ENCODE measurements at places on chromosomes 6 and 20. TPM values are rescaled to one million over a fixed set of nuclear protein-coding genes. Genes with fewer than 3 reads are reported as not detected.

DNA sequence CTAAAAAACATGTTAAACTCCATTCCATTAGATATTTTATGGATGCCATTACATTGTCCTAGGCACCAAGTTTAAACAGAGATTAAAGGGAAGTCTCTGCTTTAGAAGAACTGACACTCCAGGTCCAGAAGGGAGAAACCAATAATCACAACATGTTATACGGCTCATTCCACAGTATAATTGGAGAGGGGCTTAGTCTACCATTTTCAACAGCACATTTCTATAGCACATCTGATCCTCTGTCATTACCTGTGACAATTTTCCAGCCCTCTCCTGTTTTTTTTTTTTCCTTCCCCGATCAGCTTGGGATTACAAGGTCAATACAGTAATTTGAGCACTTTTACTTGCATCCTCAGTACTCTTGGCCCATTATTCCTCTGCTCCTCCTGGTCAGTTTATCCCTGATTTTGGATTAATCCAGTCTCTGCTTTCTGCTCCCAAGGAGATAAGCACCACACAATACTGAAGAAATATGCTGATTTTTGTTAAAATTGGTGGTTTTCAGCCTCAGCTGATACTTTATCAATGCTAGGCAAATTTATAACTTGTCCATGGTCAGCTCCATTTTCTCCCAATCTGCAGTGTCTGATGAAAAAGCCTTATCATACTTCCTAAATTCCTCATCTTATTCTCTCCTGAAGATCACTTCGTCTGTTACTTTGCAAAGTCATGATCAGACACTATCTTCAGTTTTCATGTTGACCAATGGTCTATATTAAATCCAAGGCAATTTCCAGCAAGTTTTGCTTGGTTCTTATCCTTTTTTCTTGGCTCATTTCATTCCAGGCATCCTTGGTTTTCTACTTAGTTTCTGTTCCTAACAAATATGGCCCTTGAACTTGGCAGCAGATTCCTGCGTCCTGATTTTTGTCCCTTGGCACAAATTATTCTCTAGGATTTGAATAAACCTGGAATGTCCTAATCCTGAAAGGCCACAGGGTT is 30.8 kb upstream of the SYNCRIP start:
- no peak for DNase-seq
- H3K27ac ChIP-seq: no peak overlapping the region
- H3K4me1 ChIP-seq: peaks cover 20% of the 10 kb centered on the region
- H3K36me3 ChIP-seq: peaks cover 33% of the 10 kb centered on the region
- no peaks in the 10 kb centered on the region for H3K27me3 ChIP-seq
- no peak overlapping the region for H3K4me3 ChIP-seq

DNA sequence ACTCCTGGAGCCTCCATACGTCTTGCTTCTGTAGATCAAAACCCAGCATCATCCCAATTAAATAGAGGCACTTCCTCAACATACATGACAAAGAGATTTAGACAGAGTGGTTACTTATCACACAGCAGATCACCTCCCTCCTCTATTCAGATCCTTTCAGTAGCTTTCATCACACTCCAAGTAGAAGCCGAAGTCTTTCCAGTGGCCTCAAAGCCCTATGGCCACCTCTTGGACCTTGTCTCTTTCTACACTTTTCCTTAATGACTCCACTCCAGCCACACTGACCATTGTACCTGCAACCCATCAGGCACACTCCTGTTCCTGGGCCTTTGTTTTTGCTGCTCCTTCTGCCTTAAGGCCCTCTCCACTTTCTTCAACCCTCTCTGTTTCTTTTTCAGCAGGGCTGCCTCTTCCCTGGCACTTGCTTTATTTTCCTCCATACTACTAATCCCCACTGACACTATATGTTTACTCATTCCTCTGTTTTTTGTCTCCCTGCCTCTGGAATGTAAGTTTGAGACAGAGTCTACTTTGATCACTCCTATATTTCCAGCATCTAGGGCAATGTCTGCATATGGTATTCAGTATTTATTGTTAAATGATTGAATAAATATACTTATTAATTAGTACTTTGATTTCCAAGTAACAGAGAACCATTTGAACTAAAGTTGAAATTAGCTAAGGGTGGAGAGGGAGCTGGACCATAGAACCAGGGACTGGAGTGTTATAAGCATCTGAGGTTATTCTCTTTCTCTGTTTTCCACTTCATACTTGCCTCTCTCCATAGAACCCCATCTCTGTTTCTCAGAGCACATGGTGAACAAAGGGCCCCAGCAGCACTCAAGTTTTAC is 43.4 kb upstream of the TRAM2 start:
- no peaks in the 10 kb centered on the region for H3K36me3 ChIP-seq
- DNase-seq: no peak
- H3K27ac ChIP-seq: no peak overlapping the region
- H3K27me3 ChIP-seq: no peaks in the 10 kb centered on the region

SERINC3 gene
- total RNA-seq: 75.4 TPM

DNA sequence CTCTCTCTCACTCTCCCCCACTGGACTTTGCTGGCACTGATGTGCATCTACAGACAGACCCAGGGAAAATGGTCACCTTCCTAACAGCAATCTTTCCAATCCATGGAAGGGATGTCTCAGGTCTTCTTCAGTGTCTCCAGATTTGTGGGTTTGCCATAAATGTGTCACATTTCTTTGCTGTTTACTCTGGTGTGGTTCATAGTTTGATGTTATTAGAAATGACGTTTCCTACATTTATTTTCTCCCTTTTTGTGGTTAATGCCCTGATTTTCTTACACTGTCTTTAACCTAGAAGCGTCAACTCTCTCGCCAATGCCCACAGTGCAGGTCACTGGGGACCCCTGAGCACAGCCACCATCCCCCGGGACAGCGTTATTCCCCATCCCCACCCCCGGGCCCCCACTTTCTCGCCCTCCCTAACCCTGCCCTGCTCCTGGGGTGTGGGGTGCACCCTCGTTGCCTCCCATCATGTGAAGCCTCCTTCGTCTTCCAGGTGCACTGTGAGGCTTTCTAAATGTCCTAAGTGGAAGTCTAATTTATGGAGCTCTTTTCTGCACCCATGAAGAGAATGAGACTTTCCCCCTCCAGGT is 86.5 kb downstream of the YTHDF1 start:
- no peaks in the 10 kb centered on the region for H3K36me3 ChIP-seq
- H3K4me1 ChIP-seq: peaks cover 23% of the 10 kb centered on the region
- DNase-seq: peak; percentile 22
- H3K27ac ChIP-seq: no peak overlapping the region
- peaks cover 4% of the 10 kb centered on the region for H3K27me3 ChIP-seq
- H3K4me3 ChIP-seq: no peak overlapping the region

ENPP1 gene
- total RNA-seq: 5.1 TPM

IPCEF1 gene
- 0.29 TPM for total RNA-seq

- 0 out of 2 replicates have a peak, but pooled peaks cover 4% of the 10 kb centered on the region for H3K4me1 ChIP-seq
- peaks cover 28% of the 10 kb centered on the region for H3K27me3 ChIP-seq
- no peak for DNase-seq
- H3K4me3 ChIP-seq: no peak overlapping the region
- H3K36me3 ChIP-seq: no peaks in the 10 kb centered on the region
Observed at GRCh38 chr20:9630554-9630953, 116.2 kb downstream of the LAMP5 start.

CASS4 gene
- 0.04 TPM for total RNA-seq

TRIM40 gene
- total RNA-seq: not detected

- H3K4me1 ChIP-seq: peaks cover 30% of the 10 kb centered on the region
- no peak within 1 kb of the TSS for H3K4me3 ChIP-seq
- H3K27me3 ChIP-seq: no peaks in the 10 kb centered on the region
- peaks cover 8% of the 10 kb centered on the region for H3K36me3 ChIP-seq
Observed at GRCh38 chr6:33419580-33420490, at the start of gene SYNGAP1. SYNGAP1 (plus strand) TSS chr6:33420065; CDS start chr6:33420265, 200 bp downstream.

HMGCLL1 gene
- not detected for total RNA-seq

DNA sequence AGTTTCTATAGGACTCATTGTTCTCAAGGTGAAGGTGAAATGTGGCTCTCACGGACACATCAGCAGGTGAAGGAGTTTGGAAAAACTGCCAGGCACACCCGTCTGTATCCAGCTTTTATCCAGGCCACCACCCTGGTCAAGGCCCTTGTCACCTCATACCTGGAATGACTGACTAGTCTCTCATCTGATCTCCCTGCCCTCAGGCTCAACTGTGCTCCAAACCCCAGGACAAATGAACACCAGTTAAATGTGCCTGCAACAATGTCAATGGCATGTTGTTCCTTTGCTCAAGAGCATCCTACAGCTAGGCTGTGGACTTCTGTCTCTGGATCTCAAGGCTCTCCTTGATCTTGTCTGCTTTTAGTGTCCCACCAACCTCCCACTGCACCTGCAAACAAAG is 47.6 kb upstream of the DSP start:
- H3K4me3 ChIP-seq: no peak overlapping the region
- H3K27me3 ChIP-seq: no peaks in the 10 kb centered on the region
- DNase-seq: no peak
- no peaks in the 10 kb centered on the region for H3K36me3 ChIP-seq
- no peaks in the 10 kb centered on the region for H3K4me1 ChIP-seq
